Skin of body (tissue), 3 donors: ENCODE measurements at places on chromosomes 3 and 15. TPM values are rescaled to one million over a fixed set of nuclear protein-coding genes. Genes with fewer than 3 reads are reported as not detected.

The WDR73 gene
- total RNA-seq: 21.2 TPM

The KNG1 gene
- total RNA-seq: not detected

The STAB1 gene
- total RNA-seq: 42.4 TPM

The FANCD2OS gene
- not detected for total RNA-seq

The FAM43A gene
- total RNA-seq: 10.7 TPM

The PLCH1 gene
- 2.0 TPM for total RNA-seq

The ARNT2 gene
- 2.8 TPM for total RNA-seq

The TIPARP gene
- total RNA-seq: 33.2 TPM

The GPR15 gene
- not detected for total RNA-seq

The ACTRT3 gene
- 1.7 TPM for total RNA-seq

The PLA2G4E gene
- total RNA-seq: 33.8 TPM

The ACKR2 gene
- total RNA-seq: 1.6 TPM
